ENCODE measurements at places on chromosomes 2 and 18. TPM values are rescaled to one million over a fixed set of nuclear protein-coding genes. Genes with fewer than 3 reads are reported as not detected.

Gene SCYGR8
- 3.6 TPM for total RNA-seq

DNA sequence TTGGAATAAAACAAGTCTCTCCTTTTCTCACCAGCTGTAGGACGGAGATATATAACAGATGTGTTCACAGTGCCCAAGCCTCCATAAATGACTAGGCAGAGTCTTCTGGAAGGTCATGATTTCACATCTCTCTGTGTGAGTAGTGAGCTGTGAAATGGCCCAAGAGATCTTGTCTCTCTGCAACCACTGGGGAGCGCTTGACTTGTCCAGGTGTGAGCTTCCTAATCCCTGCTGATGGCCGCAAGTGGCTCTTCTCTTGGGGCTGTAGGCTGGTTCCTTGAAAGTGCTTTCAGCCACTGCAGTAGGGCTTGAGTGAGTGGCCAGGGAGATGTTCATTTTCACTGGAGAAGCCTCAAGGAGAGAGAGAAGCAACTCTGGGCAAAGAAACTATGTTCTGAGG lies 38.1 kb upstream of the OTOS start:
- no peak for DNase-seq

GRCh38 chr2:210626849-210627248 lies 70.5 kb downstream of the CPS1 start:
- DNase-seq, result no peak

DNA sequence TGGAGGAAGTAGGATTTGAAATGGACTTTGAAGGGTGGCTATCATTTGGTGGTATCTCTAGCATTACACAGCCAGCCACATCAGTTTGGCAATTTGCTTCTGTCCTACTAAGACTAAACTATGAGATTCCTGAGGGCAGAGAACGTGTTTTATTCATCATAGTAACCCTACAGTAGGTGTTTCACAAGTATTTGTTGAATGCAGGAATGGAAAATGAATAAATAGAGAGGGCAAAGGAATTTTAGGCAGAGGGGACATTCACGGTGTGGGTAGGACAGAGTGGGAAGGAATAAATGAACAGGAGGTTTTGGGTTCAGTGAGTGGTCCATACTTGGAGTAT lies 15.7 kb upstream of the GPR39 start:
- DNase-seq, result no peak

DNA sequence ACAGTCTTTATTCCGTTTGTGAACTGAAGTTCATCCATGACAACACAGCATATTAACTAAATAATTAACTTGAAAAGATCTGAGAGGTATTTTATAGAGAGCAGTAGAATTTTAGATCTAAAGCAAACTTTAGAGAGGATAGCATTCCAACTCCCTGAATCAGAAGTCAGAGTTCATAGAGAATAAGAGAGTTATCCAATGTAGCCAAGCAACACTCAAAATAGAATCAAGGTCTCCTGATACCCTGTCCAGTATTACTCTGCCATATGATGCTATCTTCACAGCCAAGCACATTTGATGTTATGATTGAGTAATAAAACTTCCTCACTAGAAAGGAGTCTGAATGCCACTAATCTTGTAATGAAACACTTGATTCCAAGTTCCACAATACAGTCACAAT lies 55.5 kb downstream of the RIT2 start:
- no peak for DNase-seq

DNA sequence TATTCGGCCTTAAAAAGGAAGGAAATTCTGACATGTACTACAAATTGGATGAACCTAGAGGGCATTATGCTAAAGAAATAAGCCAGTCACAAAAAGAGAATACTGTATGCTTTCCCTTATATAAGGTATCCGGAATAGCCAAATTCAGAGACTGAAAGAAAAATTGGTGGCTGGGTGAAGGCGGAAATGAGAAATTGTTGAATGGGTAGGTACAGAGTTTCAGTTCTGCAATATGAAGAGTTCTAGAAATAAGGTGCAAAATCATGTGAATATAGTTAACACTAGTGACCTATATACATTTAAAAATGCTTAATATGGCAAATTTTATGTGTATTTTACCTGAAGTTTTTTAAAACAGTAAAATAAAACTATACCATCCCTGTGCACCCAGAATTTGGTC lies 43.1 kb downstream of the RMP24 start:
- DNase-seq, result no peak

GRCh38 chr2:66862885-66863650 lies 428.1 kb downstream of the MEIS1 start:
- DNase-seq, result peak; percentile 31

- DNase-seq, result no peak
These were observed 59.1 kb upstream of the TMEM178A start for GRCh38 chr2:39606585-39606984.
